Tongue (tissue), 3 donors: ENCODE measurements at places on chromosomes 2 and 18. TPM values are rescaled to one million over a fixed set of nuclear protein-coding genes. Genes with fewer than 3 reads are reported as not detected.

DNA sequence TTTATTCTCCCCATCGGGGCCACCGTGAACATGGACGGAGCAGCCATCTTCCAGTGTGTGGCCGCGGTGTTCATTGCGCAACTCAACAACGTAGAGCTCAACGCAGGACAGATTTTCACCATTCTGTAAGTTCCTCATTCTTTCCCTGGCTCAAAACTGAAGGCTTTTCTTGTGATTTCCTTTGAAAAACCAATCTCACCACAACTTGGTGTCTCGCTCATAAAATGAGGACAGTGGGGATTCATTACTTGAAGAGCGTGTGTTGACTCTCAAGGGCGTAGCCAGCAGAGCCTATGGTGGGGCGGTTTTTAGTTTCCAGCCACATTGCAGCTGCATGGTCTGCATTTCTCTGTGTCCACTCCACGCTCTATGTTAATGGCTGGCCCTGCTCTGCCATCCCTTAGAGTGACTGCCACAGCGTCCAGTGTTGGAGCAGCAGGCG is 29.0 kb downstream of the SLC1A4 start:
- no peak for DNase-seq

DNA sequence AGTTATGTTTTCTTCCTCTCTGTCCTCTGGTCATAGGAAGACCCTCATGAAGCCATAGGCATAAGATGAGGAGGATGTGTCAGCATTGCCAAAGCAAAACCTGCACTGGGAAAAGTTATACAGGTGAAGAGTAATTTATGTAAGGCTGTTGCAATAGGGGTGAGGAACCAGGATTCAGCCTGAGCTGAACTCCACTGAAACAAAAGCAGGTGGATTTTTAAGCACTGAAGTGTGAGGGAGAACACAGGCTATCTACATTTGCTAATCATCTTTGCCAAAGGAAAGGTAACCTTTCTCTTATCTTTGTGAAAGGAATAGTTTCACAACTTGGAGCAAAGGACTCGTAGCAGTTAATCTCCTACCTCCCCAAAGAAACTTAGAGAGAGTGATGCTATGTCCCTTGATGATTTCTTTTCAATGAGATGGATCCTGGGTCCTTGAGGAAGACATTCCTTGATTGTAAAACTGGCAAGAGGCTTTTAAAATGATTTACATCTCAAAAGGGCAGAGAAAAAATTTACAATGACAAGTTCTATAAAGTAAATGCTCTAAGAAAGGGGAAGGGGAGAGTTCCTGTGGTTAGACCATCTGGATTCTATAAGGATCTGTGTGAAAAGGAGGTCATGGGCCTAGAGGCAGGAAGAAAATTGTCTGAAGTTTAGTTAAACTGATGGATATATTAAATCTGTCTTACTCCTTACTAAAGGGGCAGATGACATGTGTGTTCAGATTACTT is 385.4 kb upstream of the CDH7 start:
- DNase-seq: no peak

DNA sequence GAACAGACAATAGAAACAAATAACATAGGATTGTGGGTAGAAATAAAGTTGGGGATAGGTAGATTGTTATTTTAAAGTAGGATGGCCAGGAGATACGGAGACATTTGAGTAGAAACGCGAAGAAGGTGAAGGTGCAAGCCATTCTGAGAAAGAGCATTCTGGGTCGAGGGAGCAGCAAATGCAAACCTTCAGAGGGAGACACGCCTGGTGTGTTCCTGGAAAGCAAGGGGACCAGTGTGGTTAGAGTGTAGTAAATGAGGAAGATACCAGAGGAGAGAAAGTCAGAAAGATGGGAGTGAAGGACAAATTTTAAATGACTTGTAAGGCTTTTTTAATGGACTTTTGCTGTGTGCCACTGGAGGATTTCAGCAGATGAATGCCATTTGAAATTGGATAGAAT is 1.7 kb downstream of the CYP20A1 start:
- DNase-seq: no peak

GRCh38 chr2:18626958-18627650 is 37.7 kb upstream of the NT5C1B start:
- no peak for DNase-seq

CDH2 gene
- total RNA-seq: 6.5 TPM

PPP1R1C gene
- 2.5 TPM for total RNA-seq

TBR1 gene
- total RNA-seq: not detected

RNASEH1 gene
- total RNA-seq: 22.2 TPM
